ENCODE measurements at places on chromosomes 5 and 9. TPM values are rescaled to one million over a fixed set of nuclear protein-coding genes. Genes with fewer than 3 reads are reported as not detected.

The CENPK gene
- 44.4 TPM for polyA plus RNA-seq

The PLAC8L1 gene
- 0.75 TPM for polyA plus RNA-seq

The SLC25A25 gene
- 12.8 TPM for polyA plus RNA-seq

The PCDHA8 gene
- not detected for polyA plus RNA-seq

All from renal pelvis (tissue), 12 donors.